T-helper 2 cell treated with Interferon-gamma antibody and Interleukin-4, amounts not matched to agents 100 ng/mL and 5 ng/mL, for 36 hours (primary cell): ENCODE measurements at places on chromosomes 6 and 20. TPM values are rescaled to one million over a fixed set of nuclear protein-coding genes. Genes with fewer than 3 reads are reported as not detected.

SLC17A3 gene
- 0.55 and 1.2 TPM in 2 replicates for total RNA-seq

RAB44 gene
- total RNA-seq, result 0.07 TPM in 2 replicates

LTA gene
- total RNA-seq, result 29.4 and 30.0 TPM in 2 replicates

GABRR1 gene
- total RNA-seq, result not detected in 2 replicates

MRAP2 gene
- not detected in 2 replicates for total RNA-seq

GGTLC1 gene
- total RNA-seq, result not detected in 2 replicates

TMEM14C gene
- total RNA-seq, result 62.9 and 67.8 TPM in 2 replicates

ANKRD66 gene
- not detected in 2 replicates for total RNA-seq

PEDS1 gene
- total RNA-seq, result 27.9 and 30.1 TPM in 2 replicates

PLN gene
- not detected in 2 replicates for total RNA-seq
